ENCODE measurements at places on chromosomes 13 and 19.

- DNase-seq = no peak
These were observed 18.9 kb upstream of the SLC35E1 start for GRCh38 chr19:16590876-16591802.

- DNase-seq = no peak
These were observed 4.5 kb upstream of the CADM4 start for GRCh38 chr19:43644181-43644580.

DNA sequence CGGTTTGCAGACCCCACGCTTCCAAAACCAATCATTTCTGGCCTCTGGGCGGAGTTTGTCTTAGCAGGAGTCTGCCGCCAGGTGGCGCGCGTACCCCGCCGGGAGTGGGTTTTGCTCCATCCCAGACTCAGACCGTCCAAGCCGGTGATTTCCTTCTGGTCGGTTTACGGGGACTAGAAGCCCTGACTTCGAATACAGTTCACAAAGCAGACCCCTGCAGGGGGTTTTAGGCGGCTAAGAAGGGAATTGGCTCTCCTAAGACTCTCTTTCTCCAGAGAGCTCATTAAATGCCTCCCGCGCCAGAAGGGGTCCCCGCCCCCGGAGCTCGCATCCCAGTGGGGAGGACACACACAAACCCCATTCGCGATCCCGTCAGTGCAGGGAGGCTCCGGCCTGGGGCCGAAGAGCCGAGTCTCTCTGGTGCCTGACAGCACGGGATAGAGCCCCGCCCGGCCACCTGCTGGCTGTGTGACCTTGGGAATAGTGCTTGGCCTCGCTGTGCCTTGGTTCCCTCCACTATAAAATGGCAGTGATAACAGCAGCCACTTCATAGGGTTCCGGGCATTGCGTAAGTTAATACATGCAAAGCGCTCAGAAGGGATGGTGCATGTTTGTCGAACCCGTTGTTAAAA lies 8.6 kb upstream of the NUP62 start:
- peak; percentile 78 for DNase-seq

- DNase-seq = no peak
These were observed 142.3 kb downstream of the RNF17 start for GRCh38 chr13:24906268-24906667.

DNA sequence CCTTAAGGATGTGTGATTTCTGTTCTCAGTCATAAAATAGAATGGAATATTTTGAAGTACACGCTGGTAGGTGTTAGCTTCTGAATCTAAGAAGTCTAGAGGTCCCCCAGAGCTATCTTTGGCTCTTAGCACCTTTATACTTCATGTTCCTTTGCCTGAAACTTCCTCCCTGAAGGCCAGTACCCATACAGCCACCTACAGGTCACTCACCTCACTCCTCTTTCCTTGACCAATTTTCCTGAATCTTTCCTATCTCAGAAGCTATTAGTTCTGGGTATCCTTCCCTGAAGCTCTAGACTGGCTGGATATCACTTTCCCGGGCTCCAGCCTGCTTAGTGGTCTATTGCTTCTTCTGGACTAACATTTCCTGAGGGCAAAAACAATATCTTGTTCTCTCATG lies 93.4 kb upstream of the EDNRB start:
- DNase-seq = no peak

- no peak for DNase-seq
These were observed 253.6 kb downstream of the MTUS2 start for GRCh38 chr13:29073755-29074154.

DNA sequence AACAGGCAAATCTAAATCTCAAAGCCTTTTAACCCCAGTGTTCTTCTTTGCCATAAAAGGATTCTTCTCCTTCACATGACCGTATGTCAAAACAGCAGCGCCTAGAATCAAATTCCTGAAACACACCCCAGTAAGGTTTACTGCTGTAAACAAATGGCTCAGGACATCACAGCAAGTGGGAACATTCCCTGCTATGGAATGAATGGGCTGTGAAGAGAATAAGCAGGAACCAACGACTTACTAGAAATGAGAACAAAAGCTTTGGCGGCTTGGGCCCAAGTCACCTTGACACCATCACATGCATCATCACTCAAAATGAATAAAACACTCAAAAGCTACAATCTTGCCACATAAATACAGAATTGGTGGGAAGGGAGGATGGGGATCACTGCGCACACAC lies 80.4 kb upstream of the SPATA13 start:
- no peak for DNase-seq

- no peak for DNase-seq
These were observed 85.7 kb downstream of the NUFIP1 start for GRCh38 chr13:44903574-44903985.

DNA sequence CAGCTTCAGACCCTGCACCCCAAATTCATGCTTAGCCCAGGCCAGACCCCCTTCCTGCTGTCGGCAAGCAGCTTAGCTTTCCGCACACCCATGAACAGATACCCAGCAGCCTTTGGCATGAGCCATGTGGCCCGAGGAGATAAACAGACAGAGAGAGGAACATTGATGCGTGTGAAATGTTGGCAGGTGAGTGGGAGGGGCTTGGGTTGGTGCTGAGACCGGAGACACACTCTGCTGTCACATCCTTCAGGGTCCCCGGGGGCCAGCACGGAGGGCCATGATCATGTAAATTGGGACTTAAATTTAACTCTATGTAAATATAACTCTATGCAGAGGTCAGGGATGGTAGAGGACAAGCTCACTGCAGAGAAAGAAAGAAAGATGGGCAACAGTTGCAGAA lies 1.5 kb downstream of the CD22 start:
- DNase-seq = no peak

GRCh38 chr13:40401911-40402776 lies 264.3 kb downstream of the FOXO1 start:
- DNase-seq = peak; percentile 98

DNA sequence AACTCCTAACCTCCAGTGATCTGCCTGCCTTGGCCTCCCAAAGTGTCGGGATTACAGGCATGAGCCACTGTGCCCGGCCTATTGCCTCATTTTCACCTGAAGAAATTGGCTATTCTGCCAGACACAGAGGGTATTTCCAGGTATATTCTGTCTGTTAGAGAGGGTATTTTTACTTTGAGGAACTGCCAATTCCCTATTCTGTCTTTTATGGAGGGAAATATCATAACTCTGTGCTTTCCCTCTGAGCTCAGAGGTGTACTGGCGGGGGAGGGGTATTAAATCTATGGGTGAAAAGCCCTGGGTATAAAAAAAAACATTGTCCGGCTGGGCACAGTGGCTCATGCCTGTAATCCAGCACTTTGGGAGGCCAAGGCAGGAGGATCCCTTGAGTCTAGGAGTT lies 24.8 kb downstream of the TSKS start:
- no peak for DNase-seq

- DNase-seq = no peak
These were observed 649 bp downstream of the TMEM91 start for GRCh38 chr19:41376998-41377365.

DNA sequence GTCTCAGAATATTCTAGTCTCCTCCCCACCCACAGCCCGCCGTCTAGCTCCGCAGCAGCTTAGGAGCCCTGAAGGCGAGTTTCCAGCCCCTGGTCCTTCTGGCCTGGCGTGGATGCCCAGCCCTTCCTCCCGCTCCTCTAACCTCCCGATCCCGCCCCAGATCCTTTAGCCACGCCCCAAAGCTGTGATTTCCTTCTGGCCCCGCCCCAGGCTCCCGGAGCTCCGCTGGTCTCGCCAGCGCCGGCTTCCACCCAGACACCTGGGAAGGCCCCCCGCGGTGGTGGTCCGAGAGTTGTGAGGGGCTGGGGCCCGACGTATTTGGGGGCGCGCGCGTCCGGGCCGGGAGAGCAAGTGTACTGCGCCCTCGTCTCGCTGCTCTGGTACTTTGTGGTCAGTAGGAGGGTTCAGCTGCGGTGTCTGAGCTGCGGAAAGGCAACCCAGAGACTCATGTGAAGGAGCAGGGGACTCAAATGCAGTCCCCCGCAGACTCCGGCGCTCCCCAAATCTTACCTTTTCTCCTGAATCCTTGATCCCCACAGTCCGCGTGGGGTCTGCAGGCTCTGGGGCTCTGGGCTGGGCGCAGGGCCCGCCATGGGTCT lies at the start of gene CGB7:
TSS of gene CGB7 (minus strand) at position 114 of the 599 bp plus-strand sequence. CDS start 2,374 bp downstream, outside the sequence.
- peak; percentile 76 for DNase-seq

DNA sequence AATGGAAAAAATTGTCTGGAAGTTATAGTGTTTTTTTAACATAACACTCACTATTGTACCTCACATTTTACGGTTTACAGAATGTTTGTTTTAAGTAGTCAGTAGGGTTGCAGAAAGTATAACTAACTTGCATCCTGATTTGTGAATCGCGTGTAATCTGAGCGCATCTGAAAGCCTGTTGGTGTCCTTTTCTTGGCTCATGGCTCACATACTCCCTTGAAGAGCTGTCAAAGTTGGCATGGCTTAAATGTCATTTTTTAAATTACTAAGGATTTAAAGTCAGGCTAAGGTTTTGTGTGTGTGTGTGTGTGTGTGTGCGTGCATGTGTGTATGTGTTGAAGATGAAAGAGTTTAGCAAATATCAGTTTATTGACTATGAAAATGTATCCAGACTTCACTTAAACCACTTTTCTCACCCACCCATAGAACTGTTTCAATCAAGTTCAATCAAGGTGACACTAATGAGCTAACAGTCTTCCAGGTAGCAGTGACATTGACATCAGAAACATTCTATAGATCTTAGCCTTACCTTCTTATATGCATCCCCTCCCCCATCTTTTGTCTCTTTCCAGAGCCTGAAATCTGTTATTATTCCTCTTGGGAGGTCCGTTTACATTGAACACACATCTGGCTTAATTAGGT lies 480.4 kb upstream of the SGCG start:
- no peak for DNase-seq

GRCh38 chr13:109756778-109757177 lies 29.6 kb downstream of the IRS2 start:
- DNase-seq = no peak

GRCh38 chr13:51451467-51452360 lies 1.1 kb downstream of the INTS6 start:
- peak; percentile 72 for DNase-seq

DNA sequence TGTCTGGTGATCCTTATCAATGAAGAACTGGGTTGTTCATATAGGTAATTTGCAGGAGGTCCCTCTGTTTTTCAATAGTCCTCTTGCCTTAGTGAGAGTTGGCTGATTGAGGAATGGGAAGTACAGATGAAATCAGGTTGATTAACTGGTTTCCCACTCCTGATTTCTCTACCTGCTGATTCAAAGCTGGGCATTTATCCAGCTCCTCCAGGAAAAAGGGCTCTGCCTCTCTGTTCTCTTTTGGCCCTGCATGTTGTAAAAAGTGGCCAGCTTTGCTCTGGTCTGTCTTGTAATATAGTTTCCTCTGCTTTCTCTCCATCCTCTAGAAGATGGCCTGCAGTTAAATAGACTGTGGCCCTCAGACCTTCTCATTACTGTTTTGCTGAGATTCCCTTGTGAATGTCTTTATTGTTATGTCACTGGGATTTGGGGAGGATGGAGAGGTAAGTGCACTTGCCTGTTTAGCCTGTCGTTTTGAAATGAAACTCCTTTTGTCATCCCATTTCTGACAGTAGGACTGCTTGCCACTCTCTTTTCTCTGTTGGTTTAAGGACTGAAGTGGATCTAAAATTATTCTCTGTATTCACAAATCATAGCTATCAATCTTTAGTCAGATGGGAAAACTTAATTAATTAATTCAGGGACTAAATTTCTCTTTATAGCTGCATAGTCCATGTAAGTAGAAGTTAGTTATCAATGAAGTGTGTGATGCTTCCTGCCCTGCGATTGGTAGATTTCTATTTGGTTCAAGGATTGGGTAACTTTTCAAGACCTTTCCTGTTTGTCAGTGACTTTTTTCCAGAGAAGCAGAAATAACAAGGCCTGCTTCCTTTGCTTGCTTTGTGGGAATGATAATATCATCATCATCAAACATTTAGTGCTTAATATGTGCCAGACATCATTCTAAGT lies 28.5 kb downstream of the GARRE1 start:
- DNase-seq = peak; percentile 24

- DNase-seq = peak; percentile 71
These were observed 41.2 kb upstream of the KCTD4 start for GRCh38 chr13:45242070-45242469.

DNA sequence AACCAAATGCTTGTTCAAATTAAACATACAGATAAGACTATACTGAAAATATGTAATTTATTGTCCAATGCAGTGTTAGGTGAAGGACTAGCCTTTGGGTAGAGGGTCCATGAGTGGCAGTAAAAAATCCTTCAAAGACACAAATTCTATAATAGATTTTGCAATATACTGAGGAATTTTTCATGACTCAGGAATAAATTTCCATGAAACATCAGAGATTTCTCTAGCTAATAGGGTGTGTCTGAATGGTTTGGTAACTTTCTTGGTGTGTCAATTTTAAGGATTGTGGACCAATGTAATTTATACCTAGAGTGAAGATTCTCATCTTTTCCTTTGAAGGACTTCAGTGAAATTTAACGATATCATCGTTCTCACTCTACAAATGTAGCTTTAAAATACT lies 546.7 kb downstream of the SLITRK5 start:
- peak; percentile 14 for DNase-seq

- DNase-seq = peak; percentile 83
These were observed 41.5 kb downstream of the WDFY2 start for GRCh38 chr13:51625555-51626345.

GRCh38 chr13:75360170-75360569 lies 121.8 kb downstream of the TBC1D4 start:
- no peak for DNase-seq

- no peak for DNase-seq
These were observed 469 bp downstream of the COX6B2 start for GRCh38 chr19:55353803-55354697.

- no peak for DNase-seq
These were observed 9.2 kb upstream of the ZNF761 start for GRCh38 chr19:53422551-53422950.

- DNase-seq = no peak
These were observed 122.7 kb downstream of the RAB20 start for GRCh38 chr13:110438776-110439175.

GRCh38 chr13:34412817-34413375 lies 529.2 kb upstream of the NBEA start:
- peak; percentile 31 for DNase-seq

- no peak for DNase-seq
These were observed 40.2 kb upstream of the TEX29 start for GRCh38 chr13:111280226-111280625.

DNA sequence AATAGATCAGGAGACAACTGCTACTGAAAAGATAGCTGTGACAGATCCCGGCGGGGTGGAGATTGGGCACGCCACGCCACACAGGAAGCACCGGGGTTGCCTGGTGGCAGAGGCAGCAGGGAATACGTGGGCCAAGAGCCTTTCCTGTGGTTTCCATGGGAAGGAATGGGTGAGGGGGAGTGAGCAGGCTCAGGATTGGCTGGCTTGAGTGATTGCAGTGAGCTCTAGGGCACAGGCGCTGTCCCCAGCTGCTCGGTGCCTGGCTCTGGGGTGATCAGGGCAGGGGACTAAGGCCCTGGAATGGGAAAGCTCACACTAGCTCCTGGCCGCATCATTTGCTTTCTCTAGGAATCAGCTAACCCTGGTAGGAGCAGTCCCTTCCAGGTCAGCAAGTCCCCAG lies 166.1 kb downstream of the USP12 start:
- no peak for DNase-seq

- no peak for DNase-seq
These were observed 39.6 kb downstream of the INSR start for GRCh38 chr19:7254590-7254989.
